ENCODE measurements at places on chromosomes 1 and 21.

DNA sequence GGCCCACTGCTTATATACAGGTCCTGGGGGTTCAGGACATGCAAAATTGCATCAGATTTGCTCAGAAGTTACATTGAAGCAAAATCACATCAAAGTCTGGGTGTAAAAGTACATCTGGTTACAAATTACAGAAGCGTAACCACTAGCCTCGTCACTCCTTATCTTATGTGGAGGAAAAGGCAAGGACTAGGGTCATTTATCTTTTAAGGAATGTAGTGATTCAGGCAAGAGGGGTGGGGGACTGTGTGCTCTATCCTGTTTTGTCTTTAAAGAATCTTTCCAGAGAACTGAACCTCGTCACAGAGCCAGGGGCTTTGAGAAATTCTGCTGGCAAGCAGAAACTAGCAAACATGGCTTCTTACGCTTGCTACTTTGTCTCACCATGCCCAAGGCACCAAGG, 61.1 kb upstream of the RAB4A start:
- DNase-seq, result no peak

DNA sequence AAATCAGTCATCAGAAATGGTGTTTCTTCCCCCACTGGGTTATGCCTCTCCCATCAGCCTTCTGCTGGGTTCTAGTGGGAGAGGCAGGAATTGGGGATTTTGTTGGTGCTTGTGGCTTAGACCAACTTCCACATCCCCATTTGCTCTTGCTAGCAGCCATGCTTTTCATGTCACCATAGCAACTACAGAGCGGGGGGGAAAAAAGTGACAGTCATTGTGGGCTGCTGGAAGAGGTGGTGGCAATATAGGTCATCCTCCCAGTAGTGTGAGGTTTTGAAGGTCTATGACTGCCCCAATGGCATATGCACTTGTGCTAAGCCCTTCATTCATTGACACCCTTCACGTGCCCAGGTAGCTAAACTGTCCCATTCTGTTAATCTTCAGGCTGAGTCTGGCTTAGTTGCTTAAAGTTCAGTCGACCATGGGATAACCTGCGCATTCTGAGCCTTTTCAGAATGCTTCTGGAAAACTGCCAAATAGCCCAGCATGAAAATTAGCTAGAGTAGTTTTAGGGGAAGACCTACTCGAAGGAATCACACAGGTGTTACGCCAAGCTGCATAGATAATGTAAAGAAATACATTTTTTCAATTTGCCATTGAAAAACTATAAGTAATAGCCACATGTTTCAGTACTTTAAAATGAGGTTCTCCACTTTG, 53.7 kb upstream of the ZNF326 start:
- DNase-seq, result no peak

DNA sequence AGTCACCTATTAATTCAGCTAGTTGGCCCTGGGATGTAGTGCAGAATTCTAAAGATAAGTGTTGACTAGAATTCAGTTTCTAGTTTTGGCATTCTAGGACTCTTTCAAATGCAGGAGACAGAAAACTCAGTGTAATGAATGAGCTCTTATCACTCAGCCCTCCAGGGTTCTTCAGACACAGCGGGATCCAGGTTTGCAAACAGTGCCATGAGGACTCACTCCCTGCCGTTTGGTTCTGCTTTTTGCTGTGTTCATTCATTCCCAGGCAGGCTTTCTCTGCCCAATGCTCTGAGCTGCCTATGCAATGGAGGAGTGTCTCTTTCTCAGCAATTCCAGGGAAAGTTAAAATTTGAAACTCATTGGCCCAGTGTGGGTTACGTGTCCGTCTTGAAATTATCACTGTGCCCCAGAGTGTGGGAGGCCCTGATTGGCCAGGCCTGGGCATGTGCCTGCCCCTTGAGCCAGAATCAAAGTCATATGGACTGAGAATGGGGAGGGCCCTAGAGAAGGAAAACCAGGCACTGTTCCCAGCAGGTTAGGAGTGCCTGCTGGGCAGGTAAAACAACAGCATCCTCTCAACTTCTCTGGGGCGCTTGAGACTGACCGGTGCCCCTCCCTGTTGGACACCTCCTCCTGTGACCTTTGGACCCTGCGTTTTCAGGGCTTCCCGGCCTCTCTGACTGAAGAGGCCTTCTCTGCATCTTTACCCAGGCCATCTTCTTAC, 43.4 kb downstream of the TMEM51 start:
- DNase-seq, result no peak

GRCh38 chr1:64337475-64337874, 132.5 kb upstream of the CACHD1 start:
- no peak for DNase-seq

GRCh38 chr1:64363111-64363510, 106.8 kb upstream of the CACHD1 start:
- no peak for DNase-seq

GRCh38 chr1:59154401-59154800, 142.5 kb upstream of the FGGY start:
- DNase-seq, result no peak

GRCh38 chr1:165162671-165163241, 193.8 kb downstream of the LMX1A start:
- DNase-seq, result no peak

GRCh38 chr1:21756393-21757089, 26.4 kb downstream of the USP48 start:
- no peak for DNase-seq

DNA sequence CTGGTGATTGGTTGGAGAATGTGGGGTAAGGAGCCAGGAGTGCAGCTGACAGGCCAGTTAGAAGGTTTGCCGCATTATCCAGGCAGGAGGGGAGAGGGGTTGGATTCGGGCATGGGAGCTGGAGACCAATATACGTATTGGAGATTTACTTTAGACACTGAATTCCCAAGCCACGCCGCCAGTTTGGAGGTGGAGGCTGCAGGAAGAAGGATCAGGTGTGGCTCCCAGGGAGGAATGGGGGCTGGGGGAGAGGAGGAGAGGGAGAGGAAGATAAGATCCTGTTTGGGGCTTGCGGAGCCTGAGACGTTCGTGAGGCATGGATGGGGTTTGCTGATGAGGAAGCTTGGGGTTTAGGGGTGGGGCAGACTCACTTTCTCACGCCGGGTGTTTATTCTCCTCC, 155.1 kb upstream of the IGSF21 start:
- no peak for DNase-seq

- DNase-seq, result no peak
Measured at GRCh38 chr1:245983294-245983967, 523.6 kb downstream of the SMYD3 start.

- DNase-seq, result no peak
Measured at GRCh38 chr1:10160907-10161490, 49.4 kb upstream of the KIF1B start.

DNA sequence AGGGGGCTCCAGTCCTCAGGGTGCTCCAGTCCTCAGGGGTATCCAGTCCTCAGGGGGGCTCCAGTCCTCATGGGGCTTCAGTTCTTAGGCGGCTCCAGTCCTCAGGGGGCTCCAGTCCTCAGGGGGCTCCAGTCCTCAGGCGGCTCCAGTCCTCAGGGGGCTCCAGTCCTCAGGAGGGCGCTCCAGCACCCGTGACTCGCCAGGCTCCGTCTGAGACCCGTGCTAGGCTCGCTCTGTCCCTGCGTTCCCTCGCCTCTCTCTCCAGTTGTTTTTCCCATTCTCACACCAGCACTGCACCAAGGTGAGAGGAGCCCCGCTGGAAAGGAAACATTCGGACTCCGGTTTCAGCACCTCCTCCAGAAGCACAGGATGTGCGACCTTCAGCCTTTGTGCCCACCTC, 9.4 kb upstream of the OR2M2 start:
- no peak for DNase-seq

DNA sequence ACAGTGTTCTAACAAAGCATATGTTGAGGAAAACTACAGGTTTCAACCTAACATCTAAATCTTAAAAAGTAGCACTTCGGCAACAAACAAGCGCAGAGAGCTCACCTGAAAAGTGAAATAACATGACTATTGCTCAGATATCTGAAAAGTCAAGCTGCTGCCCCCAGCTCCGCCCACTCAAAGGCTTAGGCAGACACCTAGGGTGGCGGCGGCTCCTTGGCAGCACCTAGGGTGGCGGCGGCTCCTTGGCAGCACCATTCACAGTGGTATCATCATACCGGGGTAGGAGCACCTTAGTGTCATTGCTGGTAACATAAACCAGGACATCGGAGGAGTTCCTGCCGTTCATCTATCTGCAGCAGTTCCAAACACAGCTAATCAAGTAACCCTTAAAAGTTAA, 4.2 kb upstream of the S100A12 start:
- DNase-seq, result no peak

GRCh38 chr1:223298701-223299100, 65.3 kb downstream of the SUSD4 start:
- DNase-seq, result no peak
